IPS DF 6.9 (cell line): ENCODE measurements at places on chromosomes 7 and 10.

GRCh38 chr10:122541541-122542002 is 19.0 kb upstream of the DMBT1 start:
- no peaks in the 10 kb centered on the region for H3K4me1 ChIP-seq
- DNase-seq = no peak
- no peaks in the 10 kb centered on the region for H3K27me3 ChIP-seq
- H3K27ac ChIP-seq = no peak overlapping the region

DNA sequence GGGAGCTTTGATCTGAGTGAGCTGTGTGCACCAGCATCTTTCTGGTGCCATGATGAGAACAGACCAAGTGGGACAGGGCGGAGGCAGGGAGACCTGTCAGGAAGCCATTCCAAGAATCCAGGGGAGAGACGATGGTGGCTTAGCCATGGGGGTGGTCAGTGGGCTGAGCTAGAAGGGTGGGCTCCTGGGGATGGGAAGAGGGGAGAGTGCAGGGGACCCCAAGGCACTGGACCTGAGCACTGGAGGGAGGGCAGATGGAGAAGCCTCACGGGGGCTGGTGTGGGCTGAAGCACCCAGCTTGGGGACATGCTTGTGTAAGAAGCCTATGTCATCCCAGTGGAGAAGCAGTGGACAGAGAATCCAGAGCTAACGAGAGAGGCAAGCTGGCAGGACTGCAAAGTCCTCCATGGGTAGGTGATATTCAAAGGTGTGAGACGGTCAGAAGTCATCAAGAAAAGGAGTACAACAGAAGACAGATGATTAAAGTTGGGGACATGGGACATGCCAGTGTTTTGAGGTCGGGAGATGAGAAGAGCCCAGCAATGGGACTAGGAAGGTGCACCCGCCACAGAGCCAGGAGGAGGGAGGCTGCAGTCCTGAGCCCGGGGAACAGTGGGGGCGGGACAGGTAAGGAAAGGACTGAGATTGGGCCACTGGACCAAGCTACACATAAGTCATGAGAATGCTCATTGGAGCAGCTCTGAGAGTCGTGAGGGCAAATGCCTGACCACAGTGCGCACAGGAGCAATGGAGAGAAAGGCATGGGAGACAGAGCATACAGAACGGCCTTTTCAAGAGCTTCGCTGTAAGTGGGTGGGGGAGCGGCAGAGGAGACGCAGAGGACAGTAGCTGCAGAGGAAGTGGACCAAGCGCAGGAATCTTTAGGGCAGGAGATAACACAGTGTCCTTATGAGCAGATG is 72.0 kb downstream of the GRID1 start:
- no peak overlapping the region for H3K4me3 ChIP-seq
- DNase-seq = no peak
- no peak overlapping the region for H3K27ac ChIP-seq
- H3K36me3 ChIP-seq = no peaks in the 10 kb centered on the region
- H3K27me3 ChIP-seq = no peaks in the 10 kb centered on the region
- H3K4me1 ChIP-seq = peaks cover 12% of the 10 kb centered on the region

GRCh38 chr7:134414109-134414508 is 44.8 kb downstream of the AKR1B1 start:
- H3K27ac ChIP-seq = no peak overlapping the region
- H3K4me3 ChIP-seq = no peak overlapping the region
- H3K27me3 ChIP-seq = no peaks in the 10 kb centered on the region

GRCh38 chr10:25615926-25616325 is 318.1 kb upstream of the MYO3A start:
- no peak for DNase-seq
- no peak overlapping the region for H3K27ac ChIP-seq
- H3K27me3 ChIP-seq = no peaks in the 10 kb centered on the region

DNA sequence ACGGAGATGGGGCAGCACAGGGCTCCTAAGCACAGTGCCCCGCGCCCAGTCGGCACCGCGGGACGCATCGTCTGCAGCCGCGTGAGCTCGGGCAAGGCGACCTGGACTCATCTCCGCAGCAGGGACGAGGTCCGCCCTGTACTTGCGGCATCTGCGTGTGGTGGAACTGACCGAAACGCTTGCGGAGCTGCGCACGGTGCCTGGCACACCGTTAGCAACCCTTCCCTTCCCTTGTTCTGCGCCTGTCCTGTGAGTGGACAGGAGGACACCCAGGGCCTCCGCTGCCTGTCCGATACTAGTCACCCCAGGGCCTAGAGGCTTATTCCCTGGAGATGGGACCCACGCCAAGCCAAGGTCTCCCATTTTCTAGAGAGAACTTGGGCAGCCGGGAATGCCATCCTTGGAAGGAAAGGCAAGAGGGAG is 98.5 kb downstream of the WDR11 start:
- H3K4me3 ChIP-seq = peak overlapping the region; percentile 33; the same call in 1 of the 2 replicates
- H3K36me3 ChIP-seq = no peaks in the 10 kb centered on the region
- peaks cover 8% of the 10 kb centered on the region; the same call in 1 of the 2 replicates for H3K27me3 ChIP-seq
- H3K27ac ChIP-seq = no peak overlapping the region

DNA sequence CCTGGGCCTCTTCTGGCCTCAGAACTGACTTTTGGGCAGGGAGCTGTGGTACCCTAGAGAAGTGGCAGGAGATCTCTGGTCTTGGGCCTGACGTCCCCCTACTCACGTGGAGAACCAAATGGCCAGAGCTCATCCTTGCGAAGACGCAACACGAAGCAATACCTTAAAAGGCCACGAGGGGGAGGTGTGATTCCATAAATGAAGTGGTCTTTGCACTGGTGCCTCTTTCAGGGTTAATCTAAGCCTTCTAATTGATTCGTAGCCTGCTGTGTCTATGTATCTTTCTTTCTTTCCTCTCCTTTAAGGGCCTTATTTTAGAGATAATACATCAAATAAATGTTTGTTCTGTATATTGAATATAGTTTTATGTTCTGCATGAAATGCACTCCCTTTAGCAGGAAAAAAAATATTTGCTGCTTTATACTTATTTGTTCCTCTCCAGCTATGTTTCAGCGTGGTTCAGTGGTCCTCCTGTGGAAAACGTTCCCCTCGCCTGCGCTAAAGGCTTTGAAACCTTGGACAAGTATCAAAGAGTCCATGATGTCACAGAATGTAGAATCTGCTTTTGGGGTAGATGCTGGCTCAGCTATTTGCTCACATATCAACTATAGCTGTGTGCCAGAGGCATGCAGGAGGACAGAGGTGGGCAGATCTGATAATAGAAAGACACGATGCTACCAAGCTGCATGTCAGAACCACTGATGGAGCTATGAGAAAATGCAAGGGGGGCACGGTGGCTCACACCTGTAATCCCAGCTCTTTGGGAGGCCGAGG is 41.0 kb downstream of the STRA8 start:
- DNase-seq = peak; percentile 85
- H3K4me3 ChIP-seq = no peak overlapping the region
- H3K4me1 ChIP-seq = no peaks in the 10 kb centered on the region

- no peak overlapping the region for H3K4me3 ChIP-seq
- H3K4me1 ChIP-seq = peaks cover 2% of the 10 kb centered on the region; the same call in 1 of the 2 replicates
- DNase-seq = no peak
- no peaks in the 10 kb centered on the region for H3K36me3 ChIP-seq
Observed at GRCh38 chr7:129642871-129643549, 31.5 kb downstream of the NRF1 start.

GRCh38 chr10:3350205-3350604 is 177.6 kb upstream of the PITRM1 start:
- no peak overlapping the region for H3K27ac ChIP-seq
- DNase-seq = no peak
- no peaks in the 10 kb centered on the region for H3K36me3 ChIP-seq
- no peaks in the 10 kb centered on the region for H3K27me3 ChIP-seq

DNA sequence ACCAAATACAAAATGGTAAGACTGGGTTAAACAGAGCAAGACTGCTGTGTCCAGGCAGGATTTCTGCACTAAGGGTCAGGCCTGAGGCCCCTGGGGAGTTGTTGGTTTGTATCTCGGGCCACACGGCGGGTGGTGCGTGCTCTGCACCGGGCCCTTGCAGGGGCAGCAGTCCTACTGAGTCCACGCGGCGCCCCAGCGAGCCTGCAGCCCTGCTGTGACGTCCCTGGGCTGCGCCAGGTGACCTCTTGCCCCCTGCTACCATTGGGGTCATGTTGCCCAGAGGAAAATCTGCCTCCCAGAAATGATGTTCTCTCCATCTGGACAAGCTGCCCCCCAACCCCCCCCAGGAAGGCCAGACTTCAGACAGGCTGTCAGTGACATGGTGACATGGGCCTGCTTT is 281.5 kb downstream of the CELF2 start:
- no peaks in the 10 kb centered on the region; the same call in 1 of the 2 replicates for H3K4me1 ChIP-seq
- no peaks in the 10 kb centered on the region for H3K36me3 ChIP-seq
- no peak for DNase-seq
- H3K27me3 ChIP-seq = no peaks in the 10 kb centered on the region
- H3K4me3 ChIP-seq = no peak overlapping the region

- no peak overlapping the region for H3K27ac ChIP-seq
- H3K4me3 ChIP-seq = no peak overlapping the region
- no peak for DNase-seq
- no peaks in the 10 kb centered on the region for H3K27me3 ChIP-seq
- peaks cover 1% of the 10 kb centered on the region; the same call in 1 of the 2 replicates for H3K4me1 ChIP-seq
Observed at GRCh38 chr10:12006671-12007070, 35.9 kb downstream of the UPF2 start.

DNA sequence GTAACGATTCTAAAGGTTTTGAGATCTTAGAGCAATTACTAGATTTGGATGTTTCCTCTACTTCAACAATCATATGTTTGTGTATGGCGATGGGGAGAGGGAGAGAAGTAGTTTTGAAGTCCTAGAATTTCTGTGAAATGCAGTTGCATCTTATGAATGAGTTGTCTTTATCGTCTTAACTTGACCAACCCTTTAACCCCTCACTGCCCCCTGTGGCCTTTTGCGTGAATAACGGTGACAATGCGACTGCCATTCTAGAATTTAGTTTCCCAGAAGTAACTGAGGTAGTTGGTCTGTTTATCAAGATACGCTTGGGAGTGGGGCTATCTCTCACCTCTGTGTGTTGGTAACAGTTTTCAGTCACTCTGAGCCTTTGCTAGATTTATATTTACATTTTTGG is 204.6 kb downstream of the HDAC9 start:
- H3K4me1 ChIP-seq = no peaks in the 10 kb centered on the region
- H3K36me3 ChIP-seq = no peaks in the 10 kb centered on the region
- DNase-seq = peak; percentile 27
- no peak overlapping the region for H3K27ac ChIP-seq
- no peaks in the 10 kb centered on the region for H3K27me3 ChIP-seq
- H3K4me3 ChIP-seq = no peak overlapping the region

- H3K36me3 ChIP-seq = no peaks in the 10 kb centered on the region; the same call in 1 of the 2 replicates
- no peak overlapping the region for H3K4me3 ChIP-seq
Observed at GRCh38 chr7:76023002-76023401, 24.8 kb downstream of the STYXL1 start.

GRCh38 chr10:102231357-102232318 is 5.5 kb downstream of the ELOVL3 start:
- peak overlapping the region; percentile 37; the same call in 1 of the 2 replicates for H3K4me3 ChIP-seq
- H3K36me3 ChIP-seq = no peaks in the 10 kb centered on the region

- H3K27me3 ChIP-seq = no peaks in the 10 kb centered on the region
- H3K4me3 ChIP-seq = no peak overlapping the region
- no peak for DNase-seq
Observed at GRCh38 chr10:51117053-51117660, 42.9 kb downstream of the PRKG1 start.

- no peaks in the 10 kb centered on the region for H3K36me3 ChIP-seq
- no peak overlapping the region for H3K4me3 ChIP-seq
- H3K4me1 ChIP-seq = no peaks in the 10 kb centered on the region
- no peak overlapping the region for H3K27ac ChIP-seq
- no peak for DNase-seq
Observed at GRCh38 chr7:97844036-97844435, 28.2 kb downstream of the ASNS start.

DNA sequence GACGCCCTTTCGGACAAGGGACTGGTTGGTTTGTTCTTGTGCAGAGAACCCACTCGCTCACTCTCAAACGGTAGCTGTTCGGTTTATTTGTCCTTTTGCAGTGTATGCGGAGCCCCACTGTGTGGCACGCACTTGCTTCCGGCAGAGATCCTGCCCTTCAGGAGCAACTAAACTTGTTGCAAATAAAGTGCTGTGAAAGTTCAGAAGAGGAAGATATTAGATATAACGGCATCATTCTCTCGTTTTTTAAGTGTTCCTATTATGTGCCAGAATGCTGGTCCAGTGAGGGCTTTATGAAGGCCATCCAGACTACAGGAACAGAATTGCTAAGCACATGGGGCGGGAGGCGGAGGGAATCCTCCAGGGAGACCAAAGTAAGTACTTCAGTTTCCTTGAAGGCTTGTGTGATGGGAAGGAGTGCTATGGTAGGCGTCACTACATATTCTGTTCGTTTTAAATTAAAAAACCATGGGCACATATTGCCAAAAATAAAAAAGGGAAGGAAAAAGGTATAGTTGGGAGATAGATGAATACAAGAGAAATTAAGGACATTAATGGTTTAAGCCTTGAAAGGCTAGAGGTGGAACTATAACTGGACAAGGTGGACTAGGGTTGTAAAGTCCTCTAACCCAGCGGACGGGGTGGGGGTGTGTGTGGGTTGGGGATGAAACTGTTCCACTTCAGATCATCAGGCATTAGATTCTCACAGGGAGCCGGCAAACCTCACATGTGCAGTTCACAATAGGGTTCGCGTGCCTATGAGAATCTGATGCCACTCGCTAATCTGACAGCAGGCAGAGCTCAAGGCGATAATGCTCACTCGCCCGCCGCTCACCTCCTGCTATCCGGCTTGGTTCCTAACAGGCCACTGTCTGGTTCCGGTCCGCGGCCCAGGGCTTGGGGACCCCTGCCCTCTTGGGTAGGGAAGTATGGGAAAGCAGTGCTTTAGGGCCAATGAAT is 704 bp upstream of the ERLIN1 start:
- peak overlapping the region; percentile 75; the same call in 1 of the 2 replicates for H3K4me3 ChIP-seq
- DNase-seq = no peak
- H3K27me3 ChIP-seq = no peaks in the 10 kb centered on the region
- H3K4me1 ChIP-seq = peaks cover 2% of the 10 kb centered on the region

- no peak overlapping the region for H3K27ac ChIP-seq
- H3K4me1 ChIP-seq = no peaks in the 10 kb centered on the region
- H3K27me3 ChIP-seq = no peaks in the 10 kb centered on the region
- no peaks in the 10 kb centered on the region for H3K36me3 ChIP-seq
Observed at GRCh38 chr7:36747280-36748016, 23.2 kb upstream of the AOAH start.

DNA sequence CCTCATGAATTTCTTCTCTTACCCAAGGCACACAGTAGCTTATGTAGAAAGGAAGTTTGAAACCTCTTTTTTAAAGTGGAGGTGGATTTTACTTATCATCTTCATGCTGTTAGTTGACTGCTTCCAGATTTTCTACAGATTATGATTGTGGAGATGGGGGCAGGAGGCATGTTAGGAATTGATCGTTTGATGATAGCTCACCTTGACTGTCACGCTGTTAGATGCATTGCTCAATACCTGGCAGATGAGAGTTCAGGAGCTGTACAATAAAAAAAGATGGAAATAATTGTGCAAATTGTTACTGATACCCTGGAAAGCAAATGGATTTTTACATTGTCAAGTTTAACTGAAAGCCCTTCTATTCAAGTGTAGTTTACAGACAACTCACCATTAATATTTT is 340.3 kb downstream of the PLXDC2 start:
- H3K4me1 ChIP-seq = no peaks in the 10 kb centered on the region
- no peaks in the 10 kb centered on the region for H3K36me3 ChIP-seq
- no peak for DNase-seq

- no peaks in the 10 kb centered on the region for H3K27me3 ChIP-seq
- no peak for DNase-seq
- H3K4me1 ChIP-seq = no peaks in the 10 kb centered on the region
- H3K4me3 ChIP-seq = no peak overlapping the region
Observed at GRCh38 chr10:13916384-13916947, 329.7 kb downstream of the PRPF18 start.
